ENCODE measurements at places on chromosomes 13 and 19. TPM values are rescaled to one million over a fixed set of nuclear protein-coding genes. Genes with fewer than 3 reads are reported as not detected.

FCGBP gene
- total RNA-seq: 3.6 TPM

ZNF28 gene
- total RNA-seq: 13.2 TPM

ERICH6B gene
- total RNA-seq: not detected

FXYD1 gene
- 2.3 TPM for total RNA-seq

DCLK1 gene
- total RNA-seq: not detected

SLC5A5 gene
- total RNA-seq: 0.87 TPM

COL5A3 gene
- total RNA-seq: 2.8 TPM

- no peak for DNase-seq
- no peak overlapping the region for H3K4me3 ChIP-seq
Measured at GRCh38 chr13:79519255-79519654, 38.3 kb downstream of the NDFIP2 start.

DNA sequence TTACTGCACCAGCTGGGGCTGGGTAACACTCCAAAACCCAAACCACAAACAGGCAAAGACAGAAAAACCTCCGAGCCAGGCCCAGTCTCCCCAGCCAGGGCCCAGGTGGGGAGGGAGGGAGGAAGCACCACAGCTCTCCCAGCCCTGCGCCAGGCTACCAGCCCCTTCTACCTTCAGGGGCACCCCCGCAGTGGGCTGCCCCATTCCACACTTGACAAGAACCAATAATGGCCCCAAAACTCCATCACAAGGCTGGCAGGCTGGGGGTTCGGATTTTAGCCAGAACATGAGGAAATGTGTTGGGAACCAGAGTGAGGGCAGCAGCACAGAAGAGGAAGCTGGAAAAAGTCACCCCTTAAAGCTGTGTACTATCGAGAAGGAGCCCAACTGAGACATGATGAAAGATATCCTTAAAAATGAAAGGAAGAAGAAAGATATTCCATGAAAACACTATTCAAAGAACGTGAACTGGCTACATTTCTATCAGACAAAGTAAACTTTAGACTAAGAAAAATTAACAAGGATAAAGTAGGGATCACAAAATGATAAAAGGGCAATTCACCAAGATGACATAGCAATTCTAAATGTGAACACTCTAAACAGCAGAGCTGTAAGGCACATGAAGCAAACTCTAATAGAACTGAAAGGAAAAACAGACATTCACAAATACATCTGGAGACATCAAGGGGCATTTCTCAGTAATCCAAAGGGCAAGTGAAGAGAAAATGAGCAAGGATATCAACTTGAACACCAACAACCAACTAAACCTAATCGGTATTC lies 12.9 kb downstream of the TUBGCP3 start:
- H3K4me1 ChIP-seq: peaks cover 70% of the 10 kb centered on the region
- no peak overlapping the region for H3K27ac ChIP-seq
- no peak overlapping the region for H3K4me3 ChIP-seq
- no peaks in the 10 kb centered on the region for H3K27me3 ChIP-seq

- H3K4me1 ChIP-seq: no peaks in the 10 kb centered on the region
- no peak overlapping the region for H3K4me3 ChIP-seq
- DNase-seq: no peak
- H3K27ac ChIP-seq: no peak overlapping the region
- no peaks in the 10 kb centered on the region for H3K27me3 ChIP-seq
Measured at GRCh38 chr13:107422421-107422820, 792.9 kb downstream of the LIG4 start.

DNA sequence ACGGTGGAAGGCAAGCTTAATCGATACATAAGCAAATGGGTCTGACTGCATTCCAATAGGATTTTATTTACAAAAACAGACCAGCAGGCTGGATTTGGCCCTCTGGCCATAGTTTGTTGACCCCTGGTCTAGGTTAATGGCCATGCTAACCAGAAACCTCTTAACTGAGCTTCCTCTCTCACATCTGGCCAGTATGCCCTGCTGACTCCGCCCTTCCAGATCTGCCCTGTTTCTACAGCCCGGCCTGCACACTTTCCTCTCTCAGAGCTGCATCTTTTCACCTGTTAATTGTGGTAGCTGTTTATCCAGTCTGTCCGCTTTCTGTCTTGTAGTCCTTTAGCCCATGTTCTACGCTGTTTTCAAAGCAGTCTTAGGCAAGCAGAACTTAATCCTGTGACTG lies 25.6 kb downstream of the EDNRB start:
- no peaks in the 10 kb centered on the region for H3K36me3 ChIP-seq
- no peaks in the 10 kb centered on the region for H3K4me1 ChIP-seq
- no peak for DNase-seq
- H3K27ac ChIP-seq: no peak overlapping the region
- no peak overlapping the region for H3K4me3 ChIP-seq

DNA sequence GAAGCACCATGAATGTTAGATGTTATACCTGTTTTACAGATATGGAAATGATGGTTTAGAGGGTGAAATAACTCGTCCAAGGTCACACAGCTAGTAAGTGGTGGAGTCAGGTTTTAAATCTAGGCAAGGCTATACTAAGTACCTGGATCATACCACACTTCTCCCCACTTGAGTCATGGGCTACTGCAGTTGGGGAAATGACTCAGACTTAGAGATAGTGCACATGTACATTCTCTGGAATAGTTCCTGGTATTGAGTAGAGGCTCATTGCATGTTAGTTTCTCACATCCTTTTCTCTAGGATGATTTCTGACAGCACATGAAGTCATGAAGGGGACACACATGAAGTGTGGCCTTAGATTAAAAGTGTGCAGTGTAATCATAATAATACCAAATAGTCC lies 76.2 kb upstream of the TNFSF11 start:
- H3K4me3 ChIP-seq: peak overlapping the region; percentile 12
- H3K27ac ChIP-seq: peak overlapping the region; percentile 86
- DNase-seq: peak; percentile 65
- peaks cover 54% of the 10 kb centered on the region for H3K4me1 ChIP-seq

DNA sequence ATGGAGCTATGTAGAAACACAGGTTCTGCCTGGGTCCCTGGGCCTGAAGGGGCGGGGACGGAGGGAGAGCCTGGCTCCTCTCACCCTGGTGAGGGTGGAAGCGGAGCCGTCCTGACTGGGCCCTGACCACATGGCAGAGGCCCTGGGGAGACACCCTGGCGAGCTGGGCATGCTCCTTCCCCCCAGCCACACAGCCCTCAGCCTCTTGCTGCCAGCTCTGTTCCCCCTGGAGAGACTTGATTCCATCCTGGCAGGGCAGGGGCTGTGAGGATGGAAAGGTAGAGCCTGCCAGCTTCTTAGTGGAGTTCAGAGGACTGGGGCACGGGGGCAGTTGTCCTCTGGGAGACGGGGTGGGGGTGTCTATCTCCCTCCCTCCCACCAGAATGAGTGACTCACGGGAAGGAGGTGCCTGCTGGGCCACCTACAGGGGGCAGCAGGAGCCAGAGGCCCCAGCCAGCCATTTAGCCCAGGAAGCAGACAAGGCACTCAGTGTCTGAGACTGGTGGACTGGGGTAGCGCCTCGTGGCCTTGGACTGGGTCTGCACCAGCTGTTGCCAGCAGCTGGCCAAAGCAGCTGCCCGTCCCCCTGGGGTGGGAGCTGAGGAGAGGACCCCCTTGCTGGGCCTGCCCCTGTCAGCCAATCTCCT lies 22.8 kb upstream of the RNF17 start:
- no peaks in the 10 kb centered on the region for H3K36me3 ChIP-seq
- H3K4me1 ChIP-seq: peaks cover 3% of the 10 kb centered on the region
- no peak overlapping the region for H3K27ac ChIP-seq
- DNase-seq: no peak

- no peaks in the 10 kb centered on the region for H3K36me3 ChIP-seq
- H3K27ac ChIP-seq: no peak overlapping the region
- H3K4me1 ChIP-seq: peaks cover 11% of the 10 kb centered on the region
- DNase-seq: no peak
- no peak overlapping the region for H3K4me3 ChIP-seq
- no peaks in the 10 kb centered on the region for H3K27me3 ChIP-seq
Measured at GRCh38 chr19:32830231-32831014, 39.1 kb downstream of the SLC7A9 start.

GRCh38 chr19:48899781-48900476 lies at the start of gene NUCB1:
NUCB1 (plus strand) TSS chr19:48900312; CDS start chr19:48900797, 485 bp downstream.
- H3K27ac ChIP-seq: peak within 1 kb of the TSS; percentile 97
- peaks cover 28% of the 10 kb centered on the region for H3K4me1 ChIP-seq
- H3K4me3 ChIP-seq: peak within 1 kb of the TSS; percentile 96
- H3K27me3 ChIP-seq: peaks cover 7% of the 10 kb centered on the region

DNA sequence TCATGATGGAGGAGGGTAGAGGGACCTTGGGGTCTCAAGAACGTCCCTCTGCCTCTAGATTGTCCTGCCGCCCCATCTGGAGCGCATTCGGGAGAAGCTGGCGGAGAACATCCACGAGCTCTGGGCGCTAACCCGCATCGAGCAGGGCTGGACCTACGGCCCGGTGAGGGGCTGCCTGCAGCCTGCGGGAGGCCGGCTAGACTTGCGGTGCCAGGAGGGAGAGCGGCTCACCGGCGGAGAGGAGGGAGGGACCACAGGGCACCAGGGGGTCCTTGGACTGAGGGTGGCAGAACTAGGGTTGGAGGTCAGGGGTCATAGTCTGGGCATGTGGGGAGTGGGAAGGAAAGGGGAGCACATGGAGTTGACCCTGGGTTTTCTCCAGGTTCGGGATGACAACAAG lies 29.9 kb downstream of the RYR1 start:
- no peaks in the 10 kb centered on the region for H3K4me1 ChIP-seq
- H3K36me3 ChIP-seq: peaks cover 2% of the 10 kb centered on the region
- H3K27ac ChIP-seq: no peak overlapping the region
- no peak for DNase-seq

DNA sequence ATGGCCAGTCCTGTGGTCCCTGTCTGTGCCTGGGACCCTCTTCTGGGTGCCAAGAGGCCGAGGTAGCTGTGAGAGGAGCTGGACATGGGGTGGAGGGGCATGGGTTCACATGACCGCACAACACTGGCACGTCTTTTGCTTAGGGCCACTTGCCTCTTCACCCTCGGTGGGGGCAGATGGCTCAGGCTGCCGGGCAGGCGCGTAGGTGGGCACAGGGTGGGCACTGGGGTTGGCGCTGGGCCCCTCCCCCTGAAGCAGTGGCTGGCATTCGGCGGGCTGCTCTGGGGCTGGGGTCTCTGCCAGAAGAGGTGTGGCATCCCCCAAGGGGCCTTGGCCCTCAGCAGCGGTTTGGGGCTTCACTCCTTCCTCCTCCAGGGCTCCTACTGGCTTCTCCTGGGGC lies 8.4 kb downstream of the PALM3 start:
- no peak overlapping the region for H3K4me3 ChIP-seq
- no peak overlapping the region for H3K27ac ChIP-seq
- H3K4me1 ChIP-seq: peaks cover 10% of the 10 kb centered on the region
- H3K27me3 ChIP-seq: peaks cover 2% of the 10 kb centered on the region

DNA sequence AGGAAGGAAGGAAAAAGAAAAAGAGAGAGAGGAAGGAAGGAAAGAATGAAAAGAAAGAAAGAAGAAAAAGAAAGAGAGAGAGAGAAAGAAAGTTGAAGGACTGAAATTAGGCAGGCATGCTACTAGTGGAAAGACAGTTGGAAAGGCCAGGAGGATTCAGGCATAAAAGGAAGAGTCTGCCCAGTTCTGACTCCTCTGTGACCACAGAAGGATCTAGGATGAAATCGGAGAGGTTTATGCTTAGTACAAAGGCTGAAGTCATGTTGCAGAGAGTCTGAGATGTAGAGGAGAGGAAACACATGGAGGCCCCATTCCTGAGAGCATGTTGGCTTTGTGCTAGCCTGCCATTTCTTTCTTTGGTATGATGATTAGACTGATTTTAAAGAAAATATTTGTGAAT lies 246.5 kb upstream of the ARGLU1 start:
- H3K4me1 ChIP-seq: no peaks in the 10 kb centered on the region
- no peak for DNase-seq
- no peaks in the 10 kb centered on the region for H3K36me3 ChIP-seq

DNA sequence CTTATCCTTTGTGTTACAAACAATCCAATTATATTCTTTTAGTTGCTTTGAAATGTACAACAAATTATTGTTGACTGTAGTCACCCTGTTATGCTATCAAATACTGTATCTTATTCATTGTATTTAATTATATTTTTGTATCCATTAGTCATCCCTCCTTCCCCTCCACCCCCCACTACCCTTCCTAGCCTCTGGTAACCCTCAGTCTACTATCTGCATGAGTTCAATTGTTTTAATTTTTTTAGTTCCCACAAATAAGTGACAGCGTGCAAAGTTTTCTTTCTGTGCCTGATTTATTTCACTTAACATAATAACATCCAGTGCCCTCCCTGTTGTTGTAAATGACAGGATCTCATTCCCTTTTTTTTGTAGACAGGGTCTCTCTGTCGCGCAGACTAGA lies 4.5 kb downstream of the SAE1 start:
- H3K27me3 ChIP-seq: peaks cover 4% of the 10 kb centered on the region
- peaks cover 41% of the 10 kb centered on the region for H3K36me3 ChIP-seq
- H3K4me3 ChIP-seq: no peak overlapping the region
- H3K4me1 ChIP-seq: peaks cover 58% of the 10 kb centered on the region

- H3K27me3 ChIP-seq: no peaks in the 10 kb centered on the region
- H3K27ac ChIP-seq: peak overlapping the region; percentile 99
- H3K4me3 ChIP-seq: peak overlapping the region; percentile 60
- peak; percentile 52 for DNase-seq
- H3K4me1 ChIP-seq: peaks cover 58% of the 10 kb centered on the region
Measured at GRCh38 chr13:40207001-40207478, 459.4 kb downstream of the FOXO1 start.

GRCh38 chr13:64333888-64334287 lies 2896.2 kb downstream of the PCDH9 start:
- no peaks in the 10 kb centered on the region for H3K27me3 ChIP-seq
- no peak overlapping the region for H3K4me3 ChIP-seq
- DNase-seq: no peak
- H3K36me3 ChIP-seq: no peaks in the 10 kb centered on the region

GRCh38 chr19:45295873-45296272 lies 26.8 kb downstream of the CKM start:
- H3K36me3 ChIP-seq: peaks cover 33% of the 10 kb centered on the region
- H3K4me1 ChIP-seq: peaks cover 9% of the 10 kb centered on the region
- DNase-seq: no peak
- H3K27ac ChIP-seq: no peak overlapping the region
- no peaks in the 10 kb centered on the region for H3K27me3 ChIP-seq

- no peak overlapping the region for H3K4me3 ChIP-seq
- no peaks in the 10 kb centered on the region for H3K27me3 ChIP-seq
- no peak for DNase-seq
Measured at GRCh38 chr19:14559916-14560775, 11.7 kb downstream of the NDUFB7 start.

- no peaks in the 10 kb centered on the region for H3K36me3 ChIP-seq
- H3K4me1 ChIP-seq: no peaks in the 10 kb centered on the region
- H3K27me3 ChIP-seq: peaks cover 7% of the 10 kb centered on the region
- no peak for DNase-seq
- H3K27ac ChIP-seq: no peak overlapping the region
- no peak overlapping the region for H3K4me3 ChIP-seq
Measured at GRCh38 chr13:33004511-33004910, 11.7 kb upstream of the KL start.

DNA sequence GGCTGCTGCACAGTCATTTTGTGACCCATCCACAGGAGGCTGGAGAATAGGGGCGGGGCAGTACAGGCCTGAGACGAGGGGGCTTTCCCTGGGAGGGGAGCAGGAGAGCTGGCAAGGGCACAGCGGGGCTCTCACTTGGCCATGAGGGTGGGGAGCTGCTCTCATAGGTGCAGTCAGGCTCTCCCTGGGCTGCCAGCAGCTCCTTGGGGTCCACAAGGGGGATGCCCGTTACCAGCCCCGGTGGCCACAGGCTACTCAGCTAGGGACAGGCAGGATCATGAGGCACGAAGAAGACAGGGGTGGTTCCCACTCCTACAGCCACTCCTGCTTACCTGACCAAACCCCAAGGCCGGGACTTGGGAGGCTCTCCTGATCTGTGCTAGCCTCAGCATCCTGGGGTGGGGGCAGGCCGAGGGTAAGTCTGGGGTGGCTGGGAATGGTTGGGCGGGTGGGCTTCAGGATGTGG lies 16.5 kb downstream of the ARHGAP33 start:
- H3K4me1 ChIP-seq: no peaks in the 10 kb centered on the region
- H3K27ac ChIP-seq: no peak overlapping the region
- no peaks in the 10 kb centered on the region for H3K36me3 ChIP-seq
- DNase-seq: no peak
- peaks cover 11% of the 10 kb centered on the region for H3K27me3 ChIP-seq

Measured in activated CD4-positive, alpha-beta memory T cell treated with anti-CD3 and anti-CD28 coated beads for 36 hours (primary cell).